Nephron progenitor cell (in vitro differentiated cells): ENCODE measurements at places on chromosomes 13 and 19.

DNA sequence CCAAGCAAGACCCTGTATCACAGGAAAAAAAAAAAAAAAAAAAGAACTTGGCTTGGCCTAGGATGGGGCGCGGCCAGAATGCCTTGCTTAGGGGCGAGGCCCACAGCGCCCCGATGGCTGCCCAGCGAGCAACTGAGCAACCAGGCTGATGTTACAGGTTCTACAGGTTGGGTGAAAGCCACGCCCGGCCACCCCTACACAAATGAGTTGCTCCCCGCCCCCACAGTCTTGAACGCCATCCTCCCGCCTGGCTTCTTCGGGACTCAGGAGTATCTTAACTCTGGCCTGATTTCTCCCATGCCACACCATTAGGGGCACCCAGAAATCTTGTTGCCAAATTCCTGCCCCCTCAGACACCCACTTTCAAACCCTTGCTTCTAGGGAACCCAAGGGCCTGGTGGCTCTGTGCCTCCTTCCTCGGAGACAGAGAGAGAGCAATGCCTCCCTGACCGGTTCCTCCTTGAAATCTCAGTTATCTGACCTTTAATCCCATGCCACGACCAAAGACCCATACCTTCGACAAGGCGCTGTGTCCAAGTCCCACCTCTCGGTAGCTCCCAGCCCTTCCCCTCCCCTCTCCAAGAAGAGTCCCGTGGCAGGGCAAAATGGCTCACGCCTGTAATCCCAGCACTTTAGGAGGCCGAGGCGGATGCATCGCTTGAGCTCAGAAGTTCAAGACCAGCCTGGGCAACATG, 1.1 kb upstream of the CBLC start:
- DNase-seq: no peak

GRCh38 chr13:49693877-49694276, 2.6 kb upstream of the EBPL start:
- no peak for DNase-seq

- no peak for DNase-seq
Observed at GRCh38 chr19:30263830-30264381, 108.3 kb upstream of the ZNF536 start.

DNA sequence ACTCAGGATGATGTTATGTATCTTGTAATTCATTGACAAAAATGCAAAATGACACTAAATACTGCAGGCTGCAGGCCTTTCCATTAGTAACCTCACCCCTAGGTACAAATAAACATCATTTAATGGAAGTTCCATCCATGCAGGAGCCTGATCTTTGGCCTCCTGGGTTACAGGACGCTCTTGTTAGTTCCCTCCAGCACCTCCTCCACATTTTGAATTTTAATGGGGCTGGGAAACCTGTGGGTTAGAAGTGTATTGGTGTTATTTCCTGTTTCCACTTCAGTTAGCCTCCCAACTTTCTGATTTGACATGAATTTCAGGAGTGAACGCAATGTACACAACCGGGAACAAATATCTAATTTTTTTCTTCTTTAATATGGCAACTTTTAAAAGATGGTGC, 237.1 kb upstream of the ARGLU1 start:
- DNase-seq: no peak

DNA sequence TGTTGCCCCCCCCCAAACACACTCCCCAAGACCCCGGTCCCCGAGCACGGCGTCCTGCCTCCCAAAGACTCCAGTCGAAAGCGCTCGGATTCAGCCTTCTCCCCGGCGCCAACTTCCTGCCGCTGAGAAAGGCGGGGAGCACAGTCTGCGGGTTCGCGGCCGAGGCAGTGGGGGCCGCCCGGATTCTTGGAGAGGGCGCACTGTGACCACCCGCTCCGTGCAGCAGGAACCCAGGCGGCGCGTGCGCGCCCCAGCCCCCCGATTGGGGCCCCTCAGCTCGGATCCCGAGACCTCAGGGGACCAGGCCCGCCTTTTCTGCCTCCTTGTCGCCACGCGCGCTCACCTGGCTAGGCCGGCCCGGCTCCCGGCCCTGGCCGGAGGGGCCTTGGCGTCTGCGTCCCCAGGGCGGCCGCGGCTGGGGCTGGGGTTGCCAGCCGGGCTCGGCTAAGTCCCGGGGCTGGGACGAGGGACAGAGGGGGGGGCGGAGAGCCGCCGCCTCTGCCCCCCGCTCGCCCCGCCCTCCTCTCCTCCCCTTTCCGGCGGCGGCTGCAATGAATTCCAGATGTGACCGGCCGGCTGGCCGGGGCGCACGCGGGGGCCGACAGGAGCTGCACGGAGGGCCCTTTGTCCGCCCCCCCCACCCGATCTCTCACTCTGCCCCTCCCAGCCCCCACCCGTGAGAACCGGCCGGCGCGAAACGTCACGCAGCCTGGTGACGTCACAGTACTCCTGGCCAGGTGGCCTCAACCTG, at the start of gene S1PR2:
TSS of gene S1PR2 (minus strand) at position 471 of the 751 bp plus-strand sequence. CDS start 6,426 bp downstream, outside the sequence.
- DNase-seq: peak; percentile 92

- no peak for DNase-seq
Observed at GRCh38 chr19:50365434-50366306, at the start of gene NAPSA. NAPSA (minus strand) TSS chr19:50365639; CDS start chr19:50365621, 18 bp downstream.

DNA sequence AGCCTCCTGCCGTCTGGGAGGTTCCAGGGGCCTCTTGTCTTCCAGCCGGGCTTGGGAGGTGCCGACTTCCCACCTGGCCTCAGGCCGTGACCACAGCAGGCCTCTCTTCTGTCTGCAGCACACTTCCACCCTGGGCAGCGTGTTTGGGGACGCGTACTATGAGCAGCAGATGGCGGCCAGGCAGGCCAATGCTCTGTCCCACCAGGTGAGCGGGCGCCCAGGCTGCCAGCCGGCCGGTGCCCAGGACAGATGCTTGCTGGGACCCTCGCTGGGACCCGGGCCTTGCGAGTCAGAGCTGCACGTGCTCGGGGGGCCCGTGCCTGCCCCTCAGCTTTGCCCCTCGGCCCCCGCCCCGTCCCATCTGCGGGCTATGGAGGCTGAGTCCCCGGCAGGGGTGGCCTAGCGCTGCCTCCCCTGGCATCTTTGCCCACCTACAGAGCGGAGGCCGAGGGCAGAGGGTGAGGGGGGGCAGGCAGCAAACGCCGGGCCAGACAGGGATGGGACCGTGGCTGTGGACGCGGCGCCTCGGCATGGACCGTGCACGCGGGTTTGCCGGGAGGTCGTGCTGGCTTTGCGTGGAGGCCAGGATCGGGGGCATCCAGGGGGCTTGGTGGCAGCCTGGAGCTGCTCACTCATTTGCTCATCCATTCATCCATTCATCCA, 16.2 kb downstream of the COMP start:
- DNase-seq: no peak

DNA sequence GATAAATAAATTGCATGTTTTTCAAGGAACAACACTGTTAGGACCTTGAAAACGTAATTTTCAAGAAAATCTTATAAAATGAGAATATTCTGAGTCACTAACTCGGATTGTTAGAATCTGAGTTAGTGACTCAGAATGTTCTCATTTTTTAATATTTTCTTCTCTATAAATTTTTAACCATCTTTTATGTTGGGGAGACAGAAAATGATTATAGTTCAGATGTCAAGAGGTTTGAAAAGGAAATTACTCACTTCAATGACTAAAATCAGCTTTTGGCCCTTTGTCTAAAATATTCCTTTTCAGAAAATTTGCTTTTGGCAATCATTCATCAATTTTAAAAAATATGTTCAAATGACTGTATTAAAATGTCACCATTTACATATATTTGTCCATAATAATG, 264.2 kb upstream of the EDNRB start:
- DNase-seq: no peak

GRCh38 chr13:23146811-23147625, 33.8 kb upstream of the SGCG start:
- no peak for DNase-seq

DNA sequence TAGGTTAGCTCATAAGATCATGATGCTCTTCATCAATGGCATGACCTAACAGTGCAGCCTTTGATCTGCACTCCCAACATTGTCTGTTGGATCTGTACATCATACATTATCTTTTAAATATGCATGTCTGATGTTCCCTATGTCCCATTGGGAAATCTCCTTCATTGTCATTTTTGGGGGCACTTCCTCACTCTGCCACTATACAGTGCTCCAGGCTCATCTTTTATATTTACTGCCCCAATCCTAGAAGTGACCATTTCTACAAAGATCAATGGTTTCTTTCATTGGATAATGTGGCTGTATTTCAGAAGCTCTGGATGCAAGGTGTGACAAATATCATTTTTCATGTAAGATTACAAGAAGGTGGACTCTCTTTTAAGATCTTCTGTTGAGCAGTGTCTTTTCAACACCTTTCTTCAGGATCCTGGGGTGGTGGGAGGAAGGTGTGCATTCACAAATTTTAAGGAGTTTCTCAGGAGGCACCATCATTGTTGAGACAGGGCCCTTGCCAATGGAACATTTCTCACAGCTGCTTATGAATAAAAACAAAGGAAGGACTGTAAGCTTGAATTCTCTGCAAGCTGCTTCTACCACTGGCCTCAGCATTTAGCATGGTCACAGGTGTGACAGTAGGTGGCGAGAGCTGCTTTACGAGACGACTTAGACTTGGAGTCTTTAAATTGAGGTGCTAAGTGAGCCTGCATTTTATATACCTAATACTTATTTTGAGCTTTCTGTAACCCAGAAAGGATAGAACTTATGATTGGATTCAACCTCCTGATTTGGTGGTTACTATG, 403.0 kb downstream of the LMO7 start:
- DNase-seq: no peak

GRCh38 chr13:110874508-110874960, 40.3 kb downstream of the ANKRD10 start:
- DNase-seq: peak; percentile 90

DNA sequence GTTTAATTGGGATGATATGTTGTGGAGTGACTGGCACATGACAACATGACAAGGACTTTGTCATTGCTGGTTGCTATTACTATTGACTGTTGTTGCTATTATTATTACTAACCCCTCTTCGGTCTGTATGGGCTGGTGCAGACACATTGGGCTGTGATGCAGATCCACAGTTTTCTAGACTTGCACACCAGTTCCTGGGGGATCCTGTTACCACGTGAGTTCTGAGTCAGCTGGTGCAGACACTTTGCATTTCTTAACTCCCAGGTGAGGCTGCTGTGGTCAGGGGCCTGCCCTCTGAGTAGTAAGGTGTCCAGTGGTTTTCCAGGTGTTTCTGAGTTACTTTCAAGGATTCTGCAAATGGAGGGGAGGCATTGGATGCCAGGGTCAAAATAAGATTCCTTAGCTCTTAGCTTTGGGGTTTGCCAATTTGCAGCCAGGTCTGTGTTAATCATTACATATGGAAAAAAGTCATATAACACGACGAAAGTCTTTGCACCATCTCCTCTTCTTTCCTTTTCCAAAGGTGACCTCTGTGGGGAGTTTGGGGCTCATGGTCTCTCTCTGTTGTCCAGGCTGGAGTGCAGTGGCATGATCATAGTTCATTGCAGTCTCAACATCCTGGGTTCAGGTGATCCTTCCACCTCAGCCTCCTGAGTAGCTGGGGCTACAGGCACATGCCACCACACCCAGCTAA, 19.3 kb downstream of the BICRA start:
- no peak for DNase-seq

DNA sequence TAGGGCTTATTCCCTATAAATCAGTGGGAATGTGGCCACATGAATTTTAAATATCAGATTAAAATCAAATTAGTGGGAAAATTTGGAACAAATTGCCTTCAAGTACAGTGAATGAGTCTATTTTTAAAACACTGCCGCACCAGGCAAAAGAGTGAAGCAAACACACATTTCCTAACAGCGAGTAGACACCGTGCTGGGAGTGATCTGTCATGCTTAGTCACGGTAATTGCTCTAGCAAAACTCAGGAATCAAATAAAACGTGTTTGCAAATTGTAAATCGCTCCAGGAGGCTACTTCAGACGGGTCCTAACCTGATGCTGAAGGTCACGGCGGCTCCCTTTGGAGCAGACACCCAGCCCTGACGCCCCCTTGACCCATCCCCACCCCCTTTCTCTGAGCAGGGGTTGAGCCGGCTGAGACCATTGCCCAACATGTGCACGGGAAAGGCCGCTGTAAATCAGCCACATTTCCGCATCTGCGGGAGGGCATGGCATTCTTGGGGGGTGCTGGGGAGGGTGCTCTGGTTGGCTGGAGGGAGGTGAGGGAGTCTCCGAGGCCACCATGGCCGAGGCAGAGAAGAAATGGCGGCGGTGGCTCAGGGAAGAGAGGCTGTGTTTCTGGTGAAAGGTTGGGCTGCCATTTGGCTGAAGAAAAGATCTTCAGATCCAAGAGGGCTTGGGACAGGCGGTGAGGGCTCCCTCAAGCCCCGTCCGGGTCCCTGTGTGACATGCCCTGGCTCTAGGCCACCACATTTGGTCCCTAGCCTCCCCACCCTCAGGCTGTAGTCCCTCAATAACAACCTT, 8.9 kb downstream of the CEBPA start:
- DNase-seq: peak; percentile 74

- peak; percentile 64 for DNase-seq
Observed at GRCh38 chr13:25037057-25037813, 58.7 kb upstream of the PABPC3 start.

DNA sequence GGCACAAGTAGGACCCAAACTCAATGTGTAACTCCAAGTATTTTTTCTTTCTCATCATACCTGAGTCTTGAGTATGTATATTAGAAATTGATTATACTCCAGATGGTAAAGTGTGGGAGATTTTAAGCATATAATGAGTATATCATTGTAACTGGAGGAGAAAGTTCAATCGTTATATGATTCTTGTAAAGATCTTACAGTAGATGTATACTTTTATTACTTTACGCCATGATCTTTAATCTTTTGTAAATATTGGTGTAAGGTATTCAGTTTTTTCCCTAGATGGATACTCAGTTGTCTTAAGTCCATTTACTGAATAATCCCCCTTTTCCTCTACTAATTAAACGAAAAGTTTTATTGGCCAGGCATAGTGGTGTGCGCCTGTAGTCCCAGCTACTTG, 25.2 kb downstream of the PAN3 start:
- no peak for DNase-seq

DNA sequence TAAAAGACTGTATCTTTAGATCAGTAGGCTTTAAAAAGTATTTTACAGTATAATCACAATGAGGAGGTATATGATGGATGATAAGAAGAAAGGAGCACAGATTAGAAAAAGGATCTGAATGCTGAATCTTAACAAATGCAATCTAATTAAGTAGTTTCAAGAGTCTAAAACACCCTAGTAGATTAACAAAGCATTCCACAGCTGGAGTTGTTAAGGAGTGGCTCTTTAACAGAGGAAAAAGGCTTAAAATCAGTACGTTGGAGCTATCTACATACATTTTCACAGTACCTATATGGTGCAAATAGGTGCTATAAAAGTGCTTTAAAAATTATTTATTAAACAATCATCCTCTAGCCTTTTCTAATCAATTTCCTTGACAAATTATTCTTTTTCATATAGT, 34.5 kb downstream of the TSC22D1 start:
- DNase-seq: no peak

DNA sequence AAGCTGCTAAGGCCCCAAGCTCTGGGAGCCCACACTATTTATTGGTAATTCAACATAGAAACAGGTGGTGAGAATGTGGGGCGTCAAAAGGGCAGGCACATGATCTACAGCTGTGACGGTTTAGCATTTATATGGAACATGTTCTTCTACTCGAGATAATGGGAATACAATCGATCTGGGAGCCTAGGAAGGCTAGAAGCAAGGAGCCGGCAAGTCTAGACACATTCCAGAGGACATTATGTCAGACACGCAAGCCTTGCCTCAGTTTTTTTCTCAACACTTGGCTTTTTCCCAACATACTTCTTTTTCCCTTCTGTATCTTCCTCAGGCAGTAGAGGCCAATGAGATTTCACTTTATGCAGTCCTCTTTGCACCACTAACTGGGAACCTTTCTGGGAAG, 315.7 kb upstream of the SLITRK5 start:
- no peak for DNase-seq

GRCh38 chr19:57465680-57466381, 8.9 kb upstream of the VN1R1 start:
- no peak for DNase-seq
